ENCODE measurements at places on chromosomes 13 and 19.

- DNase-seq: no peak
These were observed 68.1 kb downstream of the ERCC5 start for GRCh38 chr13:102913914-102914313.

DNA sequence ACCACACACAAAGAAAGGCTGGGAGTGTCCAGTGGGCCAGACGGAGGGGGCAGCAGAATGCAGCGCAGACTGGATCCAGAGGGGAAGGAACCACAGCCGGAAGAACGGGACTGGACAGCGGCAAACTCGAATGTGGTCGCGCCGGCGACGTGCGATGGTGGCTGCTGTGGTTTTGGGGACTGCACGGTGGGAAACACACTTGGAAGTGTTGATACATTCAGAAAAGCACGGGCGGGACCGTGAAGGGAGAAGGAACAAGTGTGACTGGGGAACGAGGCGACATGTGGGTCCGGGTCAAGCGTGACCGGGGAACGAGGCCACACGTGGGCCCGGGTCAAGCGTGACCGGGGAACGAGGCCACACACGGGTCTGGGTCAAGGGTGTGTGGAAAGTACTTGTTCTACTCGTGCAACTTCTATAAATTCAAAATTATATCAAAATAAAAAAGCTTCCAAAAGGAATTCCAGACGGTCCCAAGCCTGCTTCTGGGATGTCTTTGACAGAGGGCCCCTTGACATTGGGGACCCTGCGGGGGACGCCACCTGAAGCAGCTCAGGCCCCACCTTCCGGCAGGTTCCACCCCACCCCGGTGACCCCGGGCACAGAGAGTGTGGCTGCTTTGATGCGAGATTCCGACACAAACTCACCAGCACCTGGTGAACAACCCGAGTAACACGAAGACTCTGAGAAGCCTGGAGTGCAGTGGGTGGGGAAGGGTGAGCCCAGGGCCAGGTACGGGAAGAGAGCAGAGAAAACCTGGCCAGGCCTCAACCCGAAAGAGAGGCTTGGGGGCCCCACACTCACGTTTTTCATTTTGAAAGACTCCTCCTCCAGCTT is 25.1 kb upstream of the C13orf46 start:
- DNase-seq: no peak

DNA sequence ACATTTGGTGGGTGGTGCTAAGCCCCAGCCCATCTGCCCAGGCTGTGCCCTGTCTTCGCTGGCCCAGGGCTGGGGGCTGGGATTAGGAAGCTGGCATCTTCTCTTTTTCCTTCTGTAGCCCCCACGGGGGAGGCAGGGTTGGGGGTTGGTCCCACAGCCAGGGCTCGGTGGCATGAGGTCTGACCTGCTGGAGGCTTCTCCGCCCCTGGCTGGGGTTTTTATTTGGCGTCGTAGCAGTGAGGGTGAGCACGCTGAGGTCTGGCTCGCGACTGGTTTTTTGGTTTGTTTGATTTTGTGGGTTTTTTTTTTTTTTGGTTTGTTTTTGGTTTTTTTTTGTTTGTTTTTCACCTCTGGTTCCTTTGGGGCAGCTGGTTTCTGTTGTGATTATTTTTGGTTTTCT is 14.7 kb downstream of the ZNF574 start:
- no peak for DNase-seq

- peak; percentile 39 for DNase-seq
These were observed 7.5 kb downstream of the ZNF610 start for GRCh38 chr19:52343548-52343947.

- DNase-seq: no peak
These were observed 26.8 kb upstream of the TINCR start for GRCh38 chr19:5594521-5594950.

- DNase-seq: no peak
These were observed 4.0 kb upstream of the KLK3 start for GRCh38 chr19:50850738-50851137.

DNA sequence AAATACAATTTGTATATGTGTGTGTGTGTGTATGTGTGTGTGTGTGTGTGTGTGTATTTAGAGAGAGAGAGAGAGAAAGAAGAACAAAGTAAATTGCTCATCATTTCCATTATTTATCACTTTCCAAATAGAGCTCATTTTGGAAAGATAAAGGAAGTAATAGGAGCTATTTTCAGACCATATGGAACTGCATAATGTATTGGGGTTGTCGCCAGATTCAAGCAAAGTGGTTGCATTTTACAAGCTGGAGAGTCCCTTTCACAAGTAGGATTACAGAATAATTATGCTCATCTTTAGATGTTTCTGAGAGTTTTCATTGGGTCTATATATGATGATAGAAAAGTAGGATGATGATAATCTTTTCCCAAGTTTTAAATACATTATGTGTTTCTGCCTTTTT is 842.7 kb upstream of the SLC10A2 start:
- DNase-seq: no peak

- DNase-seq: no peak
These were observed 11.2 kb upstream of the PTOV1 start for GRCh38 chr19:49839713-49840112.

GRCh38 chr13:27997904-27998522 is 9.5 kb upstream of the URAD start:
- DNase-seq: no peak

DNA sequence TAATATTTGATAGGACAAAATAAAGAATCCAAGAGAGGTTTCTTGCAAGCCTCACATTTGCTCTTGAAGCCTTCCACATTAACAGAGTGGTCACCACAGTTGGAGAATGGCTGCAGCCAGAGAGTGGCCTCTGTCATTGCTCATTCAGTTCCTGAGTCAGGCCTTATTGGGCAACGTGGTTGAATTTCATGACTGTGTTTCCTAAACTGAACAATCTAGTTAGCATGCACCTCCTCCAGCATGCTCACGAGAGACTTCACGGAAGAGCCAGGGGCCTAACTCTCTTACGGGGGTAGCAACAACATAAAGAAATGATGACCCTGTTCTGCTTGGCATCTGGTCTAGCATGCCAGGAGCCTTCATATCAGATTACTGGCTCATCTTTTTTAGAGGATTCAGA is 9.6 kb upstream of the UBL3 start:
- no peak for DNase-seq
